ENCODE measurements at places on chromosomes 13 and 19. TPM values are rescaled to one million over a fixed set of nuclear protein-coding genes. Genes with fewer than 3 reads are reported as not detected.

DNA sequence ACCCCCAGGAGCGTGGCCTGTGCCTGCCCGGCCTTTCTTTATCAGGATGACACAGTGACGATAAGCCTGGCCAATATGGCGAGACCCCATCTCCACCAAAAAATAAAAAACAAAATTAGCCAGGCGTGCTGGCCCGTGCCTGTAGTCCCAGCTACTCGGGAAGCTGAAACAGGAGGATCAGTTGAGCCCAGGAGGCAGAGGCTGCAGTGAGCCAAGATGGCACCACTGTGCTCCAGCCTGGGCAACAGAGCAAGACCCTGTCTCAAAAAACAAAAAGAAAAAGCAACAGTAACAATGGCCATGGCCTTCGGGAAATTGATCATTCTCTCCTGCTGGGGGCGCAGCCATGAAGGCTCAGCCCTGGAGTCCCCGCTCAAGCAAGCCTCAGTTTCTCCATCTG is 11.1 kb downstream of the PEX11G start:
- DNase-seq: no peak

- no peak for DNase-seq
These were observed 12.5 kb downstream of the SAFB start for GRCh38 chr19:5635427-5635826.

PTPRH gene
- total RNA-seq: 3.9 TPM

DNA sequence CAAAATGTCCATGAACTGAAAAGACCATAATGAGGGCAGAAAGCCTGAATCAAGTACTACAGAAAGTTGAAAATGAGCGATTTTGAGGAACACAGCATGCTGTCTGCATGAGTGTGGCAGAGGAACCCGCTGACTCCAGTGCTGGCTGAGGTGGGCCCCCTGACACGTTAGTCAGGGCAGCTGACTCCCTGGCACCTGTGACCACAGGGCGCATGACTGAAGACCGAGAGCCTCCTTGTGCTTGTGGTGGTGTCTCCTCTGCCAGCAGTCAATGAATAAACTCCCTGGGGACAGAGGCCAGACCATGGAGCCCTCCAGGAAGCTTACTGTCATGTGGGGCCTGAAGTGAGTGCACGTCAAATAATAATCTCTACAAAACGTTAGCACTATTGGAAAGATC is 38.4 kb upstream of the VSTM2B start:
- DNase-seq: no peak

DNA sequence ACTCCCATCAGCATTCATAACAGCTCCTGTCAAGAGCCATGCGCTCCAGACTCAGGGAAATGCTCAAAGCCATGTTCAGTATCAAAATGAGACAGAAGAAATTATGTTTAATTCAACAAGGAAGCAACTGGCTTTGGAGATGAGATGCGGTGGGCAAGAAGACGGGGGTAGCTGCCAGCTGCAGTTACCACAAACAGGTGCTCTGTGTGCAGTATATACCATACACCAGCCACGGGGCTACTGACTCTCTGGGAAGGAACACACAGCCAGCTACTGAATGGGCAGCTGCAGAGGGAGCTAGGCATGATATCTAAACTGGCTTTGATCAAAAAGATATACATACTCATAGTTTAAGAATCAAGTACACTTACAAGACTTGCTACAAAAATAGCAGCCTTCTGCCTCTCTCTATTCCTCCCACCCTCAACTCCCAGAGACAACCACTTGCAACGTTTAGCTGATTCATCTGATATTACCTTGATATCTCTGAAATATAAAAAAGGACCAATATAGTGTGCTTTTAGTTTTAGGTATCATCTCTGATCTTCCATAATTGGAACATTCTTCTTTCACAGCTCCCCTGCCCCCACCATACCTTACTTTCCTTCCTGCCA is 593.0 kb downstream of the UQCRFS1 start:
- DNase-seq: no peak

RFPL4A gene
- not detected for total RNA-seq

GRCh38 chr13:81140675-81141074 is 799.7 kb upstream of the SPRY2 start:
- DNase-seq: no peak

DNA sequence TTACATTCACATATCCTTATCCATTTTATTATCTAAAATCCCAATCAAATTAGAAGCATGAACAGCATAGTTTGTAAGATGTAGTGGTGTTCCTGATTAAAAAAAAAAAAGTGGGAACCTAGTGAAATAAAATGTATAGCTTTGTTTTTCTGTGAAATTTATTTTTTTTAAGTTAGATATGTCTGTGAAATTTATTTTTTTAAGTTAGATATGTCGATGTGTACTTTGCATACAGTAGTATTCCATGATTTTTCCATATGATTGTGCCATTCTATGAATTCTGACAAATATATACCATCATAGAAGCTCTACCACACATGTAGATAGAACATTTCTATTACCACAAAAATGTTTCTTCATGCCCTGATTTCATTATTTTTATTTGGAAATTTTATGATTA is 6.0 kb upstream of the MAB21L1 start:
- no peak for DNase-seq

GRCh38 chr19:48487544-48487943 is 18.4 kb downstream of the CYTH2 start:
- no peak for DNase-seq

GRCh38 chr13:91878491-91878890 is 480.1 kb downstream of the GPC5 start:
- DNase-seq: no peak

Data from type B pancreatic cell (in vitro differentiated cells).